ENCODE measurements at places on chromosomes 4 and X.

- no peak for DNase-seq
These were observed 41.4 kb downstream of the NLGN4X start for GRCh38 chrX:6187256-6187655.

- DNase-seq: no peak
These were observed 75.7 kb downstream of the ASB9 start for GRCh38 chrX:15194146-15194545.

- no peak for DNase-seq
These were observed 854 bp downstream of the RNF113A start for GRCh38 chrX:119870626-119871131.

- no peak for DNase-seq
These were observed 42.2 kb upstream of the HGFAC start for GRCh38 chr4:3399277-3400194.

DNA sequence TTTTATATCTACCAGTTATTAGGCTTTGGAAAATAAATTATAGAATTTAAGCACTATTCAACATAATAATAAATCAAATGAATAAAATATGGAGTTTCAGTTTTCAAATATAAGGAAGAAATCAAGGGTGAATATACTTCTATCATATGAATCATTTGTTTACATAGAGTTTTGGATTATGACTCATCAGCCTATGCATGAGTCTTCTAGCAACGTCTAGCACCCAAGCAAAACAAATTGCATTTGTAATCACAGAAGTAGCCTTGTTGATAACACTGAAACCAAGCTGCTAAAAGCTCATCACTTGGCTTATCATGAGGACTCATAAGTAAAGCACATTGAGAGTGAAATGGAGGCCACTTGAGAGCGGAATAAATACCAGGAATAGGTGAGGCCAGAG lies 434.6 kb downstream of the PCDH11X start:
- DNase-seq: no peak

All from GM12878 (cell line).